GM12864 (cell line): ENCODE measurements at places on chromosomes 7 and 10.

GRCh38 chr7:114812570-114812969 lies 109.3 kb upstream of the MDFIC start:
- no peak for DNase-seq

- DNase-seq: no peak
Observed at GRCh38 chr10:17455015-17455520, 673 bp upstream of the ST8SIA6 start.

GRCh38 chr7:114860206-114860605 lies 61.7 kb upstream of the MDFIC start:
- DNase-seq: no peak

- no peak for DNase-seq
Observed at GRCh38 chr10:60098677-60099601, 192.6 kb upstream of the CCDC6 start.

DNA sequence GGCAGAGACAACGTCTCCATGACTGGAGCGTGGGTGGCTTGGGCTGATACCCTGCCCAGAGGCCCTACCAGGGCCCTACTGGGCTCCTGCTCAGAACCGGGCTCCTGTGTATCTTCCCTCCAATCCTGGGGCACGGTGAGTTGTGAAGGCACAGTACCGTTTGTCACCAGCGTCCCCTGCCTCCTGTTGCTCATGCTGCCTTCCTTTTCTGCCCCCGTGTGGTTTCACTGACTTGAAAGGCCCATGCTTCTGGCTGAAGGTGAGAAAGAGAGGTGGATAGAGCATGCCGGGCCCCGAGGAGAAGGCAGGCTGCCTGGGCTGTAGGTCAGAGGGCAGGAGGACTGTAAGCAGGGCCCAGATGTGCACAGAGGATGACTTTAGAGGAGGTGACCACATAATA lies 9.1 kb upstream of the DMBT1 start:
- no peak for DNase-seq

DNA sequence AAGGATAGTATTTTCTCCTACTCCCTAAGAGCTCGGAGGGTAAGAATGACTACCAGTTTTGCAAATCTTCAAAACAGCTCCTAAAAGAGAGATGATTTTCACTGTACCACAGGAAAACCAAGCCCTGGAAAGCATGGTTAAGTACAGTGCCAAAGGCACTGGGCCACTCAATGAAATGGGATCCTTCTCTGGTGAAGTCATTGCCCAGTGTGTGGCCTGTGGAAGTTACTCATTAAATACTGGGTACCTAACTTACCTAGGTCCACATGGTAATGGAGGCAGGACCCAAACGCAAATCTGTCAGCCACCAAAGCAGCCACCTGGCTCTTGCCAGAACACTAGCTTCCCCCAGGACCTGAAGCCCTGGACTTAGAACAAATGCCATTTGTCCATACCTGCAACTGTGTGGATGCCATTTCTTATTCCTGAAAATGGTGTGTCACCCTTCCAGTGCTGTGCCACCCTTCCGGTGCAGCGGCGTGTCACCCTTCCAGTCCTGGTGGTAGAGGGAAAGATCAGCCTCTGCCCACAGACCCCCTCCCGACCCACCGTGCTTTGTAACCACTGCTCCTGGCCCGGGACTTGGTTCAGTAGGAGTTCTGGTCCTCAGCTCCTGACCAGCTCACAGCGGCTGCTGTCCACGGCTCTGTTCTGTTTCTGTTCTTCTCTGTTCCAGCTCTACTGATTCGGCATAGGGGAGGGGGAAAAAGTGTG lies 659.2 kb downstream of the SDK1 start:
- no peak for DNase-seq

DNA sequence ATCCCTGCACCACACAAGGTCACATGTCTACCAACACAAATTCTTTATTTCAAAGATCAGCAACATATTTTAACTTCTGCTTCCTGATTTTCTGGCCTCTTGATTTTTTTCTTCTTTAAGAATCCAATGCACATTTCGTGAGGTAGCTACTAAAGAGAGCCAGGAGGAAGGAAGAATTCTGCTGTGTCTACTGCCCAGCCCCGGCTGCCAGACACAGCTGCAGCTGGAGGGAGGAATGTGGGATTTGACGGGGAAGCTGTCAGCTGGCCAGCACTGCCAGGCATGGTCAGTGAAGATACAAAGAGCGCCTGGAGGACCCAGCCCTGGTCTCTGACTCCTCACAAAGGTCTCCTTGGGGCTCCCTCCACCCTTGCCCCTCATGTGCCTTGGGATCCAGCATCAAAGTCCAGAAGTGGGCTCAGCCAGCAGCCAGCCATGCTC lies 6.9 kb upstream of the AOC1 start:
- DNase-seq: no peak
